CD4-positive, alpha-beta memory T cell (primary cell): ENCODE measurements at places on chromosomes 1 and 21.

- no peak for DNase-seq
Observed at GRCh38 chr1:39165049-39165448, 39.4 kb upstream of the MACF1 start.

DNA sequence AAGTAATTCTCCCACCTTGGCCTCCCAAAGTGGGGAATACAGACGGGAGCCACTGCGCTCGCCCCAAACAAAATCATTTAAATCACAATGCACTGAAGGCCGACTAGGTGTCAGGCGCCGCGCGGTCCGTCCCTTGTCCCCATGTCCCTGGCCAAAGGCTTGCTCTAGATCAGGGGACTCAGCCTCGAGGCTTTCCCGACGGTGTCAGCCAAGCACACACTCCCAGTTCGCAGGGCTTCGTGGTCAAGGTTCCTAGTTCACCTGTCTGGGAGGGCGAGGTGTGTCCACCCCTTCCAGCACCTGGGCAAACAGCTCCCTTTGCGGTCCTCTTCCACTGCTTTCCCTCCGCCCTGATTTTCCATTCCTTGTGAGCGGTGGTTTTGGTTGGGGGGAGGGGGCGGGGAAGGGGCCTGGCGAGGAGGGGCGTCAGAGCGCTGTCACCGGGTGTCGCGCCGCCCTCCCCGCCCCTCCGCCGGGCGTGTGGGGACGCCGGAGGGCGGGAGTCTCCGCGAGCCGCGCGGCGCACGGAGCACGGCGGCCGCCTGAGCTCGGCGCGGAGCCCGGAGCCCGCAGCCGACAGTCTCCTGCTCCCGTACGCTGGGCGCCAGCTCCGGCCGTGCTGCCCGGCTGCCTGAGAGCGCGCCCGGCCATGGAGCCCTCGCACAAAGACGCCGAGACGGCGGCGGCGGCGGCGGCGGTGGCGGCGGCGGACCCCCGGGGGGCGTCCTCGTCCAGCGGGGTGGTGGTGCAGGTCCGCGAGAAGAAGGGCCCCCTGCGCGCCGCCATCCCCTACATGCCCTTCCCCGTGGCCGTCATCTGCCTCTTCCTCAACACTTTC, at the start of gene STUM:
Gene STUM, plus strand, starts transcription at position 509 of the 838 bp plus-strand sequence. Its CDS starts 141 bp downstream, at position 650.
- peak; percentile 22 for DNase-seq

DNA sequence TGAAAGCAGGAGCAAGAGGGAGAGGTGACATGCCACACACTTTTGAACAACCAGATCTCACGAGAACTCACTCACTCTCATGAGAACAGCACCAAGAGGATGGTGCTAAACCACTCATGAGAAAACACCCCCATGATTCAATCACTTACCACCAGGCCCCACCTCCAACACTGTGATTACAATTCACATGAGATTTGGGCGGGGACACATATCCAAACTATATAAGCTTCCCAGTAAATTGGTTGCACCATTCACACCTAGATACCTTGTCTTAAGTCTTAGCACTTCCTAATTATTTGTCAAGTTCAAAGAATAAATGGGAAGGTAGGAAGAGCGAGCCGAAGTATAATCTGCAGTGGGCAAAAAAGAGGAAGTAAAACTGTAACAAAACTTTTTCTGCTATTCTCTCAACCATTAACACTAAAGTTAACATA, 34.3 kb downstream of the AMY1C start:
- DNase-seq: no peak

GRCh38 chr1:43986712-43987111, 4.7 kb upstream of the CCDC24 start:
- no peak for DNase-seq

GRCh38 chr1:51093581-51093980, 8.4 kb upstream of the C1orf185 start:
- no peak for DNase-seq

GRCh38 chr1:206921772-206922265, at the start of gene FCMR:
TSS of gene FCMR (minus strand) at chr1:206921941. CDS start at chr1:206921854, 87 bp downstream.
- peak; percentile 76 for DNase-seq

DNA sequence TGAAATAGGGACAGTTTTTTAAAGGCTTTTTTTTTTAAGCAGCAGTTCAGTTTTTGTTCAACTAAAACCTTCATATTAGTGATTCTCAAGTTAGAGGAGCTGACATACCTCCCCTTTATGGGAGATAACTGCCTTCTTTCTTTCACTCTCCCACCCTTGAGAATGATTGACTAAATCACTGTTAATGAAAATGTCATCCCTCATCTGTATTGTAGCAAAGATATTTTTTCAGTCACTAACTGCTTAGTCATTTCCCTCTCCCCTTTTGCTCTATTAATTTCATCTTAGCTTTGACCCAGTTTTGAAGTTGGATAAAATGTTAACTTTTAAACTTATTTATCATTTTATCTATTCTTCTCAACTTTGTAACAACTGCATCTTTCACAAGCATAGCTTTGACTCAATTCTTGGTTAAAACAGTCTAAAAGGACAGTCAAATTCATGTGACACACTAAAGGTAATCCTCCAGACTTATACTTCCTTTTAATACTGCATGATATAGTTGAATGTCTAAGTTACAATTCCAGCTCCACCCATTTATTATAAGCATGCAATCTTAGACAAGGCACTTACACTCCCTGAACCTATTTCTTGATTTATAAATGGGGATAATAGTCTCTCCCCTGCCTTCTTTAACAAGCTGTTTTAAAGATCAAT, 17.1 kb downstream of the CAPZA1 start:
- DNase-seq: no peak

- DNase-seq: no peak
Observed at GRCh38 chr1:164417016-164417704, 141.8 kb upstream of the PBX1 start.

- no peak for DNase-seq
Observed at GRCh38 chr21:38982096-38982495, 176.4 kb downstream of the ETS2 start.

GRCh38 chr1:91487469-91487868, 13.2 kb upstream of the CDC7 start:
- no peak for DNase-seq

- DNase-seq: no peak
Observed at GRCh38 chr1:87939444-87939843, 610.8 kb downstream of the LMO4 start.

DNA sequence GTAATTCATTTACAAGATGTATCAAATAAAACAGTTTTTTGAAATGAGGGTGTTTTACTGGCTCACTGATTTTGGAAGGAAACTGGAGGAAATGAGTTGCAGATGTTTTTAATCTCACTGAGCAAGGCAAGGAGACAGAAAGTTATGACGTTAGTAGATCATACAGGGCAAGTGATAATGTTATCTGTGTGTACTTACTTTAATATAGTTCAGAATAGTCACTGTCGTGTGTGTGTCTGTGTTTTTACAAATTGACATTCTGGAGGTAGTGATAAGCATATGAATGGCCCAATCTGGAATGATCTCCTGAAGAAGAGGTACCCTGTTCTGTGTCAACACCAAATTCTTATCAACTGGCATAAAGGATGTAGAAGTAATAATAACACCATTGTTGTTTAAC, 1.9 kb upstream of the GBP4 start:
- peak; percentile 46 for DNase-seq

- no peak for DNase-seq
Observed at GRCh38 chr1:153831026-153831425, 55.8 kb downstream of the SLC27A3 start.

- no peak for DNase-seq
Observed at GRCh38 chr21:26814386-26814785, 30.8 kb downstream of the ADAMTS1 start.

GRCh38 chr1:183887826-183888819, 83.2 kb downstream of the RGL1 start:
- peak; percentile 40 for DNase-seq

- no peak for DNase-seq
Observed at GRCh38 chr1:196607981-196608380, 259 bp downstream of the KCNT2 start.

GRCh38 chr1:10882069-10882468, 85.6 kb upstream of the CASZ1 start:
- no peak for DNase-seq

DNA sequence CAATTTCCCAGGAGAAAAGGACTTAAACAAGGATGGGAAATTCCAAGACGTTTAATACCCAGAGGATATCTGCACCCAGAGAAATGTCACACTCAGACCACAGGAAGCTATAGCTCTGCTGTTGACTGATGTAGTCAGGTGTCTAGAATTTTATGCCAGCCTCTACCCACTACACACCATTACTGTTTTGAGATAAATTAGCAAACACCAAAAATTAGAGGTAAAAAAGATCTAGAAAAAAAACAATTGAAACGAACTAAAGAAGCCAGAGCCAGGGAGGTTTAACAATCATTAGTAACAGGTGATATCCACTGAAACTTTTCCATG, 519.9 kb downstream of the SMYD3 start:
- no peak for DNase-seq

GRCh38 chr1:35564037-35564883, 6.7 kb downstream of the NCDN start:
- peak; percentile 78 for DNase-seq

DNA sequence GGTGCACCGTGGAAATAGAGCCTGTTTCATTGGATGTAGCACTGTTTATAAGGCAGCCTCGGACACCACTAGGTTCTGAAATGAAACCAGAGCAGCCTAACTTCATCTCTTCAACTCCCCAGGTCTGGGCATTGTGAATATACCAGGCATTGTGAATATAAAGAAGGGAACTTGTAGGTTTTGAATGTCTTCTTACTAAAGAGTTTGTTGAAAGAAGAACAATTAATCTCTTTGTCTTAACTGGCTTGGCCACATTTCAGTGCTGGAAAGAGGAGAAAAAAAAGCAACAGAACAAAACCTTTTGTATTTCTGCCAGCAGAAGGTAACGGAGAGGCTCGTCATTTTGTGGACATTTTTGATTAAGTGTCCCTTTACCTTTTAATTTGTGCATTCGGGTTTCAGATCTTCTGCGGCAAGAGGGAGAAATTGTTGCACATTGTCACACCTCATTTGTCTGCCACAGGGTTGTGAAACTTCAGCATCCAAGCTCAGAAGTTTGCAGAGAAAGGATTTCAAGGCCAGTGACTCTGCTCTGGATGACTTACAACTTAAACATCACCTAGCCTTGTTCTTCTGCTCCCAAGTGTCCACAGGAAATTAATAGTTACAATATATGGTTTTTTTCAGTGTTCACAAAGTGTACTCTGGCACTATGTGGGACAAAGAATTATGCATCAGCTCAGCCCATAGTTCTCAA, 158.3 kb downstream of the KAZN start:
- no peak for DNase-seq

DNA sequence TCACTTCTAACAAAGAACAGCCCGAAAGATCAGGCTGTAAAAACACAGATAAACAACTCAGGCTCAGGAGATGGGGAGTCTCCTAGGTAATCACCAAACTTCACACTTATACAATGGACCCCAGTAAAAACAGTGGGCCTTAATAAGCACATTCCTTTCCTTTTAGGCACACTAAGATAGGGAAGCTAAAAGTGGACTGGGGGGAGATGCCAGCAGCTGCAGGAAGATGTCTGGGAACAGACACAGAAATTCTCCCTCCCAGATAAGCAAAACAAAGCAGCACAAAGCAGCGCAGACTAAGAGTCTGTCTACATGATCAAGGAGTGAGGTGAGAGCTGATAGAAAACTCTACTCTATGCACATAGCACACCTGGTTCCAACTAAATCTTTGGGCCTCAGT, 29.0 kb upstream of the CTBS start:
- DNase-seq: no peak

GRCh38 chr1:155043301-155043702, 7.8 kb upstream of the ADAM15 start:
- no peak for DNase-seq

GRCh38 chr1:76562292-76562691, 305.0 kb upstream of the ST6GALNAC5 start:
- DNase-seq: no peak

DNA sequence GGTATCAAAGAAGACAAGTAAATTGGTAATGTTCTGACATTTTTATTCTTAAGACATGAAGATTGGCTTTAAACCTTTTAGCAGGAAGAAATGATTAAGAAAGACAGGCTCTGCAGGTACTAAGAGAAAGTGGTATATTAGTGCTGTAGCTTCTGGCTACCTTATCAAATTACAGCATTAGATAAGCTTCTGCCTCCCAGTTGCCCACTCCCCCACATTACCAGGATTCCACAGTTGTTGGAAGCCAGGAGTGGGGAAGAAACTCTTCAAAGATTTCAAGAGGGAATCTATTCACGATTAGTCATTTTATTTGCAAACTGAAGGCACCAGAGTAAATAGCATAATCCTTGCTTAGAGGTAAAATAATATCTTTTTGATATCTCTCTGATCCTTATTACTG, 274.9 kb downstream of the LMO4 start:
- no peak for DNase-seq
